ENCODE measurements at places on chromosomes 7 and 10.

DNA sequence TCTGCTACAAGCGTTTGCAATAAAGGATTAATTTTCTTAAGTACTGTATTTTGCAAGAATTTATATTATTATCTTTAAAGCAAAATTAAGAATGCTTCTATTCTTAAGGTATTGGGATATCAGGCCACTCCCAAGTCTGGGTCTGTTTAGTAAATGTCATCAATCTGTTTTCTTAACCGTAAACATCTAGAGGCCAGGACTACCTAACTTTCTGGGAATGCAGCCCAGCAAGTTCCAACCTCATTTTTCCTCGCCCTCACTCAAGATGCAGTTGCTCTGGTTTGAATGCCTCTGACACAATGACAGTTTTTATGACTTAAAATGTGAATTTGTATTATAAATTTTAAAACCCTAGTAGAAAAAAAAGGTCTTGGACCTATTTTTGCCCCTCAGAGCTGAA, 143.5 kb downstream of the INHBA start:
- no peak for DNase-seq

DNA sequence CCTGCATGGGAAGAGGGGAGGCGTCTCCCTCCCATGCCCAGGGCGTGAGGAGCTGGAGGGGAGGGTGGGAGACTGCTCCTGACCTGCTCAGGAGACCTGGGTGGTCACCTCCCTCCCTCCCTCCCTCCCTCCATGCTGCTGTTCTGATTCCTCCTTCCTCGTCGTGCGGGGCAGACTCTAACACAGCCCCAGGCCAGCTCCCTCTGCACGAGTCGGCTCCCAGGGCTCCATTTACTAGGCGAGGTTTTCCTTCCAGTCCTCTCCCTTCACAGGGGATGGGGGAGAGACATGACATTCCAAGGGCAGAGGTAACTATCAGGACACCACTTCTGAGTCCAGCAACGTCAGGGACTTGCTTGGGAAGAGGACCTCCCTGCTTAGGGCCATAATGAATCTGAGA, 23.6 kb downstream of the VIPR2 start:
- no peak for DNase-seq

DNA sequence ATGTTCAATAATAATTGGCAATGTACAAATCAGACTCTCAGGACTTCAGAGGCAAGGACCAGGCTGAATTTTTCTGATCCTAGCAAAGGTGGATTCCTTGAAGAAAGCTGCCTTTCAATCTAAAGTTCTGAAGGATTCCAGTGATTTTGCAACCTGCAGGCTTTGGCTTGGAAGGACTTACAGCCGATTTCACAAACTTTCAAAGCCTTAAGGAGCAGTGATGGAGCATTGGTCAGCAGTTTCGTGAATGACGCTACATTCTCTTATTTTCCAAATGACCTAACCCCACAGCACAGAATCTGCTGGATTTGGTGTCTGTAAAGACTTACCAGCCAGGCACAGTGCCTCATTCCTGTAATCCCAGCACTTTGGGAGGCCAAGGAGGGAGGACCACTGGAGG, 167.5 kb downstream of the ARHGAP12 start:
- DNase-seq = no peak

DNA sequence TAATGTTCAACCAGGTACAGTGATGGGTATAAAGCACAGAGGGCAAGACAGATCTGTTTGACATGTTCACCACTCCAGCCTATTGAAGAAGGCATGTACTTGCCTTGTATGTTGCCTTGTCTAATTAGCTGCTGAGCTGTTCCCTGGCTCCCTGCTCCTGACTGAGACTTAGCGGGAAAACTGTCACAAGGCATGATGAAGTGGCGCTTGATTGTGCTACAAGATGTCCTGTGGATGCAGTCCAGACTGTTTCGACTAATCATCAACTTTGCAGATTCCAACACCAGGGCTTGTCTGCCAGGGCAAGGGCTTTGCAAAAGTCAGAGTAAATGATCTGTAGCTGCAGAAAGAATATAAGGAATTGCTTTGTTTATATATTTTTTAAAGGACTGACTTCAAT, 136.2 kb upstream of the NRBF2 start:
- DNase-seq = no peak

DNA sequence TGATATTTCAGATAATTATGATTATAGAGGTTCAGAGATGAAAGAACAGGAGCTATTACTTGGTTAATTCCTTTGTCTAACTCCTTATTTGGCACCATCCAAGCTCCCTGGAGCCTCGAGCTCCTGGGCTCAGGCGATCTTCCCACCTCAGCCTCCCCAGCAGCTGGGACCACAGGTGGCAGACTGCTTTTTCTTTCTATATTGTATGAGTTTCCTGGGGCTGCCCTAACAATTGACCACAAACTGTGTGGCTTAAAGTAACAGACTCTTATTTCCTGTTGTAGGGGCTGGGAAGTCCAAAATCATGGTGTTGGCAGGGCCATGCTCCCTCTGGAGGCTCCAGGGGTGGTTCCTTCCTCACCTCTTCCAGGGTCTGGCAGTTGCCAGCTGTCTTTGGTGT, 163.3 kb upstream of the ADCY1 start:
- no peak for DNase-seq

DNA sequence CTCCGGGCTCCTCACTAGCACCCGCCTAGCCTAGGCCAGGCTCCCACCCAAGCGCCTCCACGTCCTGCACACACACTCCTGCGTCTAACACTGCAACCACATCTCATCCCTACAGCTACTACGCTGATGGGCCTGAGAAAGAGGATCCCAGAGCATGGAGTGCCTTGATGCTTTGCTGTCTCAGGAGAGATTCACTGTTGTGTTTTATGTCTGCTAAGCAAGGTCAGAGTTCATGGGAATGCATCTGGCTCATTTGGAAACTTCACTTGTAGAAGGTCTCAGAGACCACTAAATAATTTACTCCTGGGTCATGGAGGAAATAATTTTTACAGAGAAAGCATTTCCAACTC, 88.7 kb downstream of the SLIT1 start:
- DNase-seq = no peak

- DNase-seq = no peak
Observed at GRCh38 chr7:13217768-13218167, 530.3 kb downstream of the ARL4A start.

- no peak for DNase-seq
Observed at GRCh38 chr10:31739711-31740110, 188.9 kb downstream of the ARHGAP12 start.

DNA sequence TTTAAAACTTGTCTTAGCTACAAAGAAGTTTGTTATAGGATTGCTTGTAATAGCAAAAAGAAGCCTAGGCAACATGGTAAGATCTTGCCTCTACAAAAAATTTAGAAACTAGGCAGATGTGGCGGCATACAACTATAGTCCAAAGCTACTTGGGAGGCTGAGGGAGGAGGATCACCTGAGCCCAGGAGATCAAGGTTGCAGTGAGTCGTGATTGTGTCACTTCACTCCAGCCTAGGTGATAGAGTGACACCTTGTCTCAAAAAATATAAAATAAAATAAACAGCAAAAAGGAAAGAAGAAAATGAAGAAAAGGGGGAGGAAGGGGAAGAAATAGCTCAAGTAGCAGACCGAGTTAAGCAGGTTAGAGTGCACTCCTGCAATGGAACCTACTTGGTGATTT, 47.0 kb upstream of the MPP7 start:
- no peak for DNase-seq

DNA sequence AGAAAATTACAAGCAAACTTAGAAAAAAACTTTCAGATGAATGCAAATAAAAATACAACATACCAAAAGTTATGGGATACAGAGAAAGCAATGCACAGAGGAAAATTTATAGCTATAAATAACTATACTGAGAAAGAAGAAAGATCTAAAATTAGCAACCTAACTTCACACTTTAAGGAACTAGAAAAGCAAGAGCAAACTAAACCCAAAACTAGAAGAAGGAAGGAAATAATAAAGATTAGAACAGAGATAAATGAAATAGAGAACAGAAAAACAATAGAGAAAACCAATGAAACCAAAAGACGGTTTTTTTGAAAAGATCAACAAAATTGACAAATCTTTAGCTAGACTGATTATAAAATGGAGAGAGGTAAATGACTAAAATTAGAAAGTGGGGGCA, 9.6 kb upstream of the STRA8 start:
- no peak for DNase-seq

GRCh38 chr7:5406957-5407945, 16.4 kb downstream of the TNRC18 start:
- no peak for DNase-seq

GRCh38 chr10:3465406-3465891, 292.9 kb upstream of the PITRM1 start:
- DNase-seq = no peak

GRCh38 chr7:149785402-149785801, 12.0 kb upstream of the ZNF467 start:
- no peak for DNase-seq

DNA sequence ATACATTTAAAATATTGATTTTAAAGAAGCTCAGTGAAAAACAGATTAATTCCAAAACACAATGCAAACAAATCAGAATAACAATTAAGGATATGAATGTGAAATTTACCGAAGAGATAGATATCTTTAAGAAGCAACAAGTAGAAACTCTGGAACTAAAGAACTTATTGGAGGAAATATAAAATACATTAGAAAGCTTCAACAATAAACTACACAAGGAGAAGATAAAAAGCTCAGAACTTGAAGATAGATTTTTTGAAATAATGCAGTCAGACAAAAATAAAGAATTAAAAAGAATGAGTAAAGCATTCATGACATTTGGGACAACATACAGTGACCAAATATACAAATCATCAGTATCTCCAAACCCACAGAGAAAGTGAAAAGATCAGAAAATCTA, 43.2 kb downstream of the HIBADH start:
- no peak for DNase-seq

- DNase-seq = no peak
Observed at GRCh38 chr10:45580371-45581215, 92.0 kb downstream of the ZFAND4 start.

DNA sequence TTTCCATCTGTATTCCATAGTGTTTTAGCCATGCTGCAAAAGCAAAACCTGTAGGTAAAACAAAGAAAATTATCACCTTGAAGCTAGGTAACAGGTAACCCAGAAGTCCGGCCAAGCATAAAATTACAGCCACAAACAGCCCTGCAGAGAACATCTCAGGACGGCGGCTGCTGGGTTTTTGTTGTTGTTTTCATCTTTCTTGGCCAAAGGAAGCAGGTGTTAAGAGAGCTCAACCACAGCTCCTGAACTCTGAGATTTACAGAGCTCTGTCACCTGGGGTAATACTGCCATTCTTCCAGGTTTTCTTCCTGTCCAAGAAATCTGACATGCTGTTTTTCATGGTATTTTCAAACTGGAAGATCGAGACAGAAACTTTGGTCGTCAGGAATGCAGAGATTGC, 847 bp upstream of the SCIN start:
- no peak for DNase-seq

DNA sequence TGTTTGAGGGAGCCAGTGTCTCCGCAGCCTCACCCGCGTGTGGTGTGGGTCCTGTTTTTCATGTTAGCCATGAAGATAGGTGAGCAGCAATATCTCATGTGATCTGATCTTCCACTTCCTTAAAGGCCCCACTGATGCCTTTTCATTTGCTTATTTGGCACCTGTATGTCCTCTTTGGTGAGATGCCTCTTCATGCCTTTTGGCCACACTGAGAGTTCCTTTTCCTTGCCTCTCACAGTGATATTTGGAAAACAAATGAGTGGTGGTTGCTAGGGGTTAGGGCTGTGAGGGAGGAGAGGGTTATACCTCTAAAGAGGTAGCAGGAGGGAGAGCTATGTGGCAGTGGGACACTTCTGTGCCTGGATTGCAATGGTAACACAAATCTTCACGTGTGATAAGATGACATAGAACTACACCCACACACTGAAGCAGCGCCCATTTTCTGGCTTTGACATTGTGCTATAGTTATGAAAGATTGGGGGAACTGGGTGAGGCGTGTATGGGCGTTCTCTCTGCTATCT, 90.4 kb upstream of the TNS3 start:
- DNase-seq = no peak

All from MCF 10A (cell line).